ENCODE measurements at places on chromosomes 2 and 18.

DNA sequence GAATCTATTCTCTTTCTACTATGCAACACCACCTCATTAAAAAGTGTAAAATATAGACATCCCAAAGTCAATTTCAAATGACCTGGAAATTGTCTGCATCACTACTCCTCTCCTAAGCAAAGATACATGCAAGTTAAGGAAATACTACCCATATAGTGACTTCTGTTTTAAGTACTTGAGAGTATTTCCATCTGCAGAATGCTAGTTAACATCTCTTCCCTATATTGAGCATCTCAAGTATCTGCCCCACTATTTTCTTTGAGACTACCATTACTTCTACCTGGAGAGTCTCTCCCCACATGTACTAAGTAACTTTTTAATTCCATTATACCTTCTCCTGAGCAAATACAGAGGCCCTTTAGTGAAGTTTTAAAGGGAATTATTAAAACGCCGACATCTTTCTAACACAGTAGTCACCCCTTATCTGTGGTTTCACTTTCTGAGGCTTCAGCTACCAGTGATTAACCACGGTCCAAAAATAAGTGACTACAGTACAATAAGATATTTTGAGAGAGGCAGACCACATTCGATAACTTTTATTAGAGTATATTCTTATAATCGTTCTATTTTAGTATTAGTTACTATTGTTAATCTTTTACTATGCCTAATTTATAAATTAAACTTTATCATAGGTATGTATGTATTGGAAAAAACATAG is 21.8 kb downstream of the CWC22 start:
- DNase-seq = no peak

GRCh38 chr2:201059961-201060755 is 11.3 kb downstream of the HYCC2 start:
- no peak for DNase-seq

DNA sequence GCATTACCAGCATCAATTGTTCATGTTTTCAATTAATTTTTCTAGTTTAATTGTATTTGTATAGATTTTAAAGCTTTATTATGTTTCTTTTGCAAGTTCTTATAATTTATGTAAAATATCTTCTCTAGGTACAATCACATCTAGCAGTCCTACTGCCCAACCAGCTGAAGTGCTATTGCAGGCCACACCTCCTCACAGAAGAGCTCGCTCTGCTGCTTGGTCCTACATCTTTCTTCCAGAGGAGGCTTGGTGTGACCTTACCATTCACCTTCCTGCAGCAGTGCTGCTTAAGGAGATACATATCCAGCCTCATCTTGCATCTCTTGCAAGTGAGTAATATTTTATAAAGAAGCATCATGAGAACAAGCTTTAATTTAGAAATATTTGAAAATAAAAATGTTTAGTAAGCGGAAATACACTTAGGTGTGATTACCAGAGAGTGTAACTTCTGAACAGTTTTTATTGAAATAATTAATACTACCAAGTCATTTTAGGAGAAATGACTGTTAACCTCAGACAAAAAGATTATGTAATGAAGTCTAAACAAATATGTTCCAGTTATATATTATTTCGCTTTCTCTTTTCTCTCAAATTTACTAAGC is 122.9 kb upstream of the TTC27 start:
- no peak for DNase-seq

GRCh38 chr18:68803356-68803755 is 5.5 kb downstream of the CCDC102B start:
- no peak for DNase-seq

DNA sequence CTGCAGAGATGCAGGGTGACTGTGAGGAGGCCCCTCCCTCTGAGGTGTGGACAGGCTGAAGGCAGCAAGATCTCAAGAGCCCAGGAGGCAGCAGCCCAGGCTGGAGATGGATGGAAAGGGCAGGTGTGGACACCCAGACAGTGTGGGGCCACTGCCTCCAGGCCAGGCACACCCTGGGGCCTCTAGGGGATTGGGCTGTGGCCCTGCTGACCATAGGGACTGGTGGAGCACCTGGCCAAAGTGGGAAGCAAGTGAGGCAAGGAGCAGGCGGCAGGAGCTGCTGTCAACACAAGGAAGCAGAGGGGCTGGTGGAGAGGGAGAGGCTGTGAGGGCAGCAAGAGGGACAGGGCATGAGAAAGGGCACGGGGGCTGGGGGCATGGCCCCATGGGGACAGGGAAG is 10.8 kb downstream of the SNED1 start:
- DNase-seq = no peak

DNA sequence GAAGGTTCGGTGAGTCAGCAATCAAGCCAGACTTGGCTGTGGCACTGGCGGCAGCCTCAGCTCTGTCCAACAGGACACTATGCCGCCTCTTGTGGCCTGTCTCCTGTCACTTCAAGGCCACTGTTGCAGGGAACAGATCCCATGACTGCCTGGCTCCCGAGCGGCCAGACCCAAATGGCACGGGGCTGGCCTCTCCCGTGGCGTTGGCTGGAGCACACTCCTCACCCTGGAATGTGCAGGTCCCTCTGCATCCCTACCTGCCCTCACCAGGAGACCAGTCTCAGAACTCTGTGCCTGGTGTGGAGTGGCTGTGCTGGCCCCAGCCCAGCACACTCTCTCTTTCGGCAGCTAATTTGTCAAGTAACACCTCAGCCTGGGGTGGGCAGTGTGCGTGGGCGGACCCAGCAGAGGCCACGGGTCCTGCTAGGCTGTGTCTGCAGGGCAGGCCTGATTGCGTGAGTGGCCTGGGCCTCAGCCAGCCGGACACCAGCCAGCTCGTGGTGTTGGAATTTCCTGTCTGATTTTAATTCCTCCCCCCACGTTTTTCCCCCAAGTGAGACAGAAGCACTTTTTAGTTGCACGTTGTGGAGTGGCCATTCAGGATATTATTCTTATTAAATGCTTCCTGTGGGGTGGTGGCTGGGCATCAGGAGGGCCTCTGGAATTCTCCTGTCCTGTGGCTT is 179.3 kb downstream of the GLI2 start:
- no peak for DNase-seq

DNA sequence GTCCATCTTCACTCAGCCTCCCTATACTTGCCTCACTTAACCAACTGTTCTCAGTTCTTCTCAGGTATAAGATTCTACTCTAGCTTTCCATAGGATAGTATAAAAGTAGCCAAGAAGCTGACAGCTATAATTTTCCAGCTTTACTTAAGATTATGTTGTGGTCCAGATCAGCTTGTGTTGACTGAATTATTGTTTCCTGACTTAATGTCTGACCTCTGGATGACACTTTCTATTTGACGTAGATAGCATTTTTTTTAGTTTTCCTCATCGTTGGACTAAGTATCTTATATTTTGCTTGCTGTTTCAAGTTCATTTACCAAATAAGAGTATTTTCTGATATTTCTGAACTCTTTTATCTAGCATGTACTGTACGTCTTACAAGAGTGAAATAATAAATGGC is 1272.5 kb upstream of the CDH2 start:
- no peak for DNase-seq

- no peak for DNase-seq
Observed at GRCh38 chr2:9837451-9837850, 5.8 kb upstream of the TAF1B start.

DNA sequence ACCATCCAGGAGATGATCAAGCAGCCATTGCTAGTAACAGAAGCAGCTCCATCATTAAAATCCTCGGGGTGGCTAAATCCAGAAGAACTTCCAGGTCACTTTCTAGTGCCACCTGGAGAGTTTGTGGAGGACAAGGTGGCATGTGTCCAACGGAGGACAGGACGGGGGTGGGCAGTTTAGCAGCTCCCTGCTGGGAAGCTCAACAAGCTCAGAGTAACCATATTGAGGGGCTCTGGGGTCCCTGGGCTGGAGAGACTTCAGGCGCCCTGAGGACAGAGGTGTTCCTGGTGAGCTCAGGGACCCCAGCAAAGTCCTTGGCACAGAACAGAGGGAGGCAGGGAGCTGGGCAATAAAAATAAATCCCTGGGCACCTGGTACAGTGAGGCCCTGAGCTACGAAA is 140.0 kb upstream of the FHL2 start:
- DNase-seq = no peak

DNA sequence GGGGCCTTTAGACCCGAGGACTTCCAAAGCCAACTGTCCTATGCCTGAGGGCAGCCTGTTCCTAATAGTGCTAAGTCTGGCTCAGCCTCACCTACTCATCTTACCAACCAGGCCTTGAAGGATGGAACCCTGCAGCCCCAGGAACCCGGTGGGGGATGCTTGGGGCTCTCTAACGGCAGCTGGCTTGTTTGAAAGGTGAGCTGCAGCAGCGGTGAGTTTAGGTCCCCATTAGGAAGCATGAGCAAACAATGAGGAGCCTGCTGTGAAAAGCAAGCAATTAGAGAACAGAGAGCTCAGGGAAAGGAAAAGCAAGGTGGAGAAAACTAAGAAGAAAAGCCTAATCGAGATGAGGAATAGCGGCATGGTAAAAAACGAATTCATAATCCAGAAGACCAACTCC is 39.9 kb downstream of the SP110 start:
- no peak for DNase-seq

- no peak for DNase-seq
Observed at GRCh38 chr2:26887151-26887550, 39.2 kb downstream of the DPYSL5 start.

DNA sequence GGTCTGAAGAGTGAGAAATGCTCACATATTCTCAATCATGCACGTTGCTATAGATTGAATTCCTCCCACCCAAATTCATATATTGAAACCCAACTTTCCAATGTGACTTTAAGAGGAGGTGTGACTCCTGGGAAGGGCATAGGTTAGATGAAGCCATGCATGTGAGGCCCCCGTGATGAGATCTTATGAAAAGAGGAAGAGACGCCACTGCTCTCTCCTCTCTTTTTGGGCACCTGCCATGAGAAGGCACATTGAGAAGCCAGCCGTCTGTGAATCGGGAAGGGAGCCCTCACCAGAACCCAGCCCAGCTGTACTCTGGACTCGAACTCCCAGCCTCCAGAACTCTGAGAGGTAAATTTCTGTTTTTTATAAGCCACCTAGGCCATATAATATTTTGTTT is 842.6 kb upstream of the SALL3 start:
- no peak for DNase-seq

DNA sequence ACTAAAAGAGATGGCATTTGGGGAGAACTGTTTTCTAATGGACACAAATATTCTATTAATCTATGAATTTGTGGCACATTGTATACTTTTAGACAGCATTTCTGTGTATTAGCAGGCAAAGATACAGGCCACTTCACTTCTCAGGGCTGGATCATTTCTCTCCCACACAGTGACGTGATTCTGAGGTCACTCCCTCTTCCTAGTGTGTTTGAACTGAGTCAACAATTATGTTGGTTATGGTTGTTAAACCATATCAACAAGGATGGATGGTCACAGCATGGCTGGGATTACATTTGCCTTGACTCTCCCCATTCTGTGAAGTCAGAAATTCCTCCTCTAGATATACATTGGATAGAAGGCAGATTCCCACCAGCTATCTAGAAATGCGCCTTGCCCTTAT is 11.6 kb downstream of the NOSTRIN start:
- no peak for DNase-seq

GRCh38 chr2:36820942-36821605 is 124.6 kb downstream of the VIT start:
- no peak for DNase-seq

- no peak for DNase-seq
Observed at GRCh38 chr2:24105816-24106215, 17.3 kb downstream of the PFN4 start.

DNA sequence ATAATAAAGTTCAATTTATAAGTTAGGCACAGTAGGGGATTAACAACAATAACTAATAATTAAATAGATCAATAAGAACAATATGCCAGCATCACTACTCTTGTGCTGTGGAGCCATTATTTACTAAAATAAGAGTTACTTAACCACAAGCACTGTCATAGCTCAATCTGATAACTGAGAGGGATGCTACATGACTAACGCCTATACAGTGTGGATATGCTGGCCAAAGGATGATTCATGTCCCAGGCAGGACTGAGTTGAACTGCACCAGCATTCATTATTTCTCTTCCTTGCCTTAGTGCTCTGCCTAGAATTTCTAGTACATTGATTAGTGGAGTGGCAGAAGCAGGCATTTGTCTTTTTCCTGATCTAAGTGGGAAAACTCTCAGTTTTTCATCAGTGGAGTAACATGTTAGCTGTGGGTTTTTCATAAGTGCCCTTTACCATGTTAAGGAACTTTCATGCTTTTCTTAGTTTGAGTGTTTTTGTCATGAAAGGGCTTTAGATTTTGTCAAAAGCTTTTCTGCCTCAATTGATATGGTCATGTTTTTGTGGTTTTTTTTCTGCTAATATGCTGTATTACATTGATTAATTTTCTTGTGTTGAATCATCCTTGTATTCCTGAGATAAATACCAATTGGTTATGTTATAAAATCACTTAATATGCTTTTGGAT is 21.7 kb downstream of the KIAA1328 start:
- DNase-seq = no peak

- DNase-seq = no peak
Observed at GRCh38 chr18:75797046-75797445, 369.5 kb upstream of the SMIM21 start.

DNA sequence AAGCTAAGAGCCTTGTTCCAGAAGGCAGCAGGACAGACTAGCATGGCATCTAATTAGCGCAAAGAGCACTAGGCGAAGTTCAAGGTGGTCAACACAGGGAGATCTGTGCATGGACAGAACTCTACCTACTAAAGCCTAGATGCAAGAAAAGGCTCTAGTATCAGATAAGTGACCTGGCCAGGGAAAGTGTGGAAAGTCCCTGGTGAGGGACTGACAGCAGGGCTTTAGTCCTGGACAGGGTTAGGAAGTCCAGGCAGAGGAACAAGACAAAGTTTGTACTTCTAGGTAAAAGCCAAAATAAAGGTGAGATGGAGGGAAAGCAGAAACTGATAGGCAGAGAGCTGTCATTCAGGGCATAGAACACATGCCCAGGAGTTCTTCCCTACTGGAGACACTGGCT is 45.0 kb upstream of the PCBP1 start:
- no peak for DNase-seq
